ENCODE measurements at places on chromosomes 2 and 18. TPM values are rescaled to one million over a fixed set of nuclear protein-coding genes. Genes with fewer than 3 reads are reported as not detected.

DNA sequence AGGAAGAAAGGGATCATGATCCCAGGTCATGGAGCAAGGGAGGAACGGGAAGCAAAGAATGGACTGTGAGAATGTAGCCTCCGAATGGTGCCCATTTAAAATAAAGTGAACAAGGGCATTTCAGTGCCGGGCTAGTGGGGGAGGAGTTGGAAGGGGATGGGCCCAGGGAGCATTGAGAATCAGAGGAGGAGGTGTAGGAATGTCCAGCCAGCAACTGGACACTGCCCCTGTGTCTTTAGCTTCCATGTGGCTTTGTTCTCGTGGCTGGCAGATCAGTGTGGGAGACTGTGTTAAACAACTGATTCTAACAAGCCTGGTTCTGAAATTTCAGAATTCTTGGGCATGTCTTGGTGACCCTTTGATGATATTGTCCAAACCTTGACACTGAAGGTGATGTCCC lies 1.4 kb upstream of the RNF103 start:
- DNase-seq = no peak
- H3K4me1 ChIP-seq = peaks cover 16% of the 10 kb centered on the region
- no peak overlapping the region for H3K27ac ChIP-seq
- H3K4me3 ChIP-seq = no peak overlapping the region

DNA sequence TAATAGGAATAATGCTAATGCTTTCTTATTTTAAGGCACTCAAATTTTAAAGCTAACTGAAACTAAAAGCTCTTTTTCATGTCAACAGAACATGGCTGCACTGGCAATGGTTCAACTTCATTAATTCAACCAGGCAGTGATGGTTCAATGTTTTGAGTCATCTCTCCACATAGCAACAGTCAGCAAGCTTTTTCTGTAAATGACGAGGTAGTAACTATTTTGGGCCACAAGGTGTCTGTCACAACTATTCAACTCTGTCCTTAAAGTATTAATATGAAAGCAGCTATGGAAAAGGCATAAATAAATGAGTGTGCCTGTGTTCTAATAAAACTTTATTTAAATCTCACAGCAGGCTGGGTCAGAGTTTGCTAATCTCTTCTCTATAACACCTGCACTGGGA lies 1425.6 kb upstream of the PIK3C3 start:
- no peak overlapping the region for H3K27ac ChIP-seq
- no peak for DNase-seq
- no peaks in the 10 kb centered on the region for H3K27me3 ChIP-seq
- H3K36me3 ChIP-seq = no peaks in the 10 kb centered on the region
- H3K4me1 ChIP-seq = no peaks in the 10 kb centered on the region
- H3K4me3 ChIP-seq = no peak overlapping the region

DNA sequence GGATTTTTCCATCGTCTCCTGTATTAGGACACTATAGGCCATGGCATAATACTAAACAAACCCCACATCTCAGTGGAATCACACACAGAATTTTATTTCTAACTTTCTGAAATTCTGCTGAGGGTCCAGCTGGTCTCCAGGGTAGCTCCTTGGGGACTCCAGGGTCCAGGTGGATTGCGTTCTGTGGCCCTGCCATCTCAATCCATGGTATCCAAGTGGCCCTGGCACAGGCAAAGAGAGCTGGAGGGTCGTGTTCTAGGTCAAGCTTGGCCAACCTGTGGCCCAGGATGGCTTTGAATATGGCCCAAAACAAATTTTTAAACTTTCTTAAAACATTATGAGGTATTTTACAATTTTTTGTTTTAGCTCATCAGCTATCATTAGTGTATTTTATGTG lies 134.6 kb downstream of the CTIF start:
- H3K27ac ChIP-seq = no peak overlapping the region
- H3K36me3 ChIP-seq = peaks cover 30% of the 10 kb centered on the region
- no peak for DNase-seq
- H3K4me1 ChIP-seq = peaks cover 26% of the 10 kb centered on the region

DNA sequence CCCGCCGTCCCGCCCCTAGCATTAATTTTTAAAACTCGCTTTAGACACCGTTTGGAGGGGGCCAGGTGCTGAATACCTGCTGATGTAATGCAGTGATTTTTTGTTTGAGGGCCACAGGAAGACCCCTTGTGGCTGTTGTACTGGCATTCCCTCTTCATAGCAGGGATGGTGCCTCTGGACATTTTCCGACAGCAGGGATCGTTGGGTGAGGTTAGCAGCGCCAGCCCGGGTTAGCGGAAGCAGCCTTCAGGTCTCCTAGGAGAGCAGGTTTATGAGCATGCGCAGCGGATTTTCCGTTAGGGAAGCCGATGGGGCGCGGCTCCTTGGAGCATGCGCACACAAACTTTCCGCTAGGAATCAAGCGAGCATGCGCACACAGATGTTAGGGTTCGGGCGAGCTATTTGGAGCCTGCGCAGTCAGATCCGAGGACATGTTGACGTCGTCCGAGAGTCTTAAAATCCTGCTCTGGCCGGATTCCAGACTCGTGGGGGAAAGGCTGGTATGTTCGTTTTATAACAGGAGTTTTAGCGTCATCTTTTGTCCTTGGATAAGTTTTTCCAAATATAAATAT lies 17.2 kb upstream of the C2orf74 start:
- DNase-seq = peak; percentile 97
- H3K27ac ChIP-seq = peak overlapping the region; percentile 75
- H3K27me3 ChIP-seq = no peaks in the 10 kb centered on the region
- peak overlapping the region; percentile 62 for H3K4me3 ChIP-seq
- H3K36me3 ChIP-seq = no peaks in the 10 kb centered on the region
- peaks cover 16% of the 10 kb centered on the region for H3K4me1 ChIP-seq

DNA sequence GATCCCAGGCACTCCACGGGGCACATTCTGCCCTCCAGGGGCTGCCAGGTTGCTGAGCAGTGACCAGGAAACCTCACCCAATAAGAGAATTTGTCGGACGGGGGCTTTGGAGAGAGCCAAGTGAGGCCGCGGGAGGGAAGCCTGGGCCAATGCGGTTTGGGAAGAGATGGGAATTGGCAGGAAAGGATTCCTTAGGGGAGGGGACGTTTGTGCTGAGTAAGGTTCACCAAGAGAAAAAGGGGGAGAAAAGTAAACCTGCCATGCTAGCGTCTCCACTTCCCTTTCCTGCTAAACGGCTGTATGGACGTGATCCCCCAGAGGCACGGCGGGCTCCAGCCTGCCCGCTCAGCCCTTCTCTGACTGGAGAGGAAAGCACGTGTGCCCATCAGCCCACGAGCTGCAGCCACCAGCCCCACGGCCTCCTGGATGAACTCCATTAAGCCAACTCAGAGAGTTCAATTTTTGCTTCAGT lies 194.4 kb upstream of the ID2 start:
- H3K27me3 ChIP-seq = no peaks in the 10 kb centered on the region
- no peak overlapping the region for H3K27ac ChIP-seq
- no peak for DNase-seq
- H3K36me3 ChIP-seq = no peaks in the 10 kb centered on the region

DNA sequence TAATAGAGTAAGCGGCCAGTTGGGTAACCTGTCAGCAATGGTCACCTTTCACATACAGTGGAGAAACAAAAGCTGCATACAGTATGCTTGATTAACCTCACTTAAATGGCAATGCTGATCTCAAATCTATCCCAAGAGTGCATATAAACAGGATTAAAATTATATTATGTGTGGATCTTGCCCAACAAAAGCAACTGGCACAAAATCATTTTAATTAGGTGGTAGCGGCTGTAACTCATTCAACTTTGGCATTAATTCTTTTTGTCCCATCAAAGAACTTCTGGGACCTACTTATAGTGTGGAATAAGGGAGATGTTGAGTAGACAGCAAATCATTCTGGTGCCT lies 167.8 kb upstream of the VRK2 start:
- H3K27me3 ChIP-seq = no peaks in the 10 kb centered on the region
- no peak overlapping the region for H3K27ac ChIP-seq
- no peak overlapping the region for H3K4me3 ChIP-seq
- H3K4me1 ChIP-seq = no peaks in the 10 kb centered on the region
- no peak for DNase-seq
- H3K36me3 ChIP-seq = no peaks in the 10 kb centered on the region

DNA sequence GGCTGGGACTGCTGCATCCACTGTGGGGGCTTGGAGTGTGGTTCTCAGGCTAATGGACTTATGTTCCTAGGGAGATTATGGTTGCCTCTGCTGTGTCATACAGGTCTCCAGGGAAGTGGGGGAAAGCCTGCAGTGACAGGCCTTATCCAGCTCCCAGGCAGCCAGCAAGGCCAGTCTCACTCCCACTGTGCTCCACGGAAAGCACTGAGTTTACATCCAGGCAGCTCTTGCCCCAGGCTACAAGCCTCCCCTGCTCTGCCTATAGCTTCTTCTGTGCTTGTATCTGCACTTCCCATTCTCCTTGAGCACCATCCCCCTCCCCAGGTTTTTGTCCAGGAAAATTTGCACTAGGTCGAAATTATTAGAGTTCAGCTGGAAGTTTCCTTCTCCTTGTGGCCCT lies 231.9 kb downstream of the ZRANB3 start:
- no peaks in the 10 kb centered on the region for H3K27me3 ChIP-seq
- no peaks in the 10 kb centered on the region for H3K36me3 ChIP-seq
- DNase-seq = no peak
- H3K27ac ChIP-seq = no peak overlapping the region
- no peak overlapping the region for H3K4me3 ChIP-seq

DNA sequence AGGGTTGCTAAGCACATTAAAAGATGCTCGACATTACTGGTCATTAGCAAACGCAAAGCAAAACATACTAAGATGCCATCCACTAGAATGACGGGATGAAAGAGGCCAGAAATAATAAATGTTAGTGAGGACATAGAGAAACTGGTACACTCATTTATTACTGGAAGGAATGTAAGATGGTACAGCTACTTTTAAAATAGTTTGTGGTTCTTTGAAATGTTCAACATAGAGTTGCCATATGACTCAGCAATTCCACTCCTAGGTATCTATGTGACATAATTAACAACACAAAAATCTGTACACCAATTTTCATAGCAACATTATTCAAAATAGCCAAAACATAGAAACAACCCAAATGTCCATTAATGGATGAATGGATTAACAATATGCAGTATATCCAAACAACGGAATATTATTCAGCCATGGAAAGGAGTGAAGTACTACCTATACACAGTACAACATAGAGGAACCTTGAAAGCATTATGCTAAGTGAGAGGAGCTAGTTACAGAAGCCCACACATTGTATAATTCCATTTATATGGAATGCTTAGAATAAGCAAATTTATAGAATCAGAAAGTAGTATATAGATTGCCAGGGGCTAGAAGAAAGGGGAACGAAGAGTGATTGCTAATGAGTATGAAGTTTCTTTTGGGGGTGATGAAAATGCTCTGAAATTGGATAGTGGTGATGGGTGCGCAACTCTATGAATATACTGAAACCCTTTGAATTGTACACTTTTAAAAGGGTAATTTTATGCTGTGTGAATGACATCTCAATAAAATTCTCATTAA lies 61.9 kb upstream of the IL1R1 start:
- no peaks in the 10 kb centered on the region for H3K4me1 ChIP-seq
- DNase-seq = no peak
- H3K27me3 ChIP-seq = no peaks in the 10 kb centered on the region
- no peak overlapping the region for H3K27ac ChIP-seq
- no peak overlapping the region for H3K4me3 ChIP-seq
- no peaks in the 10 kb centered on the region for H3K36me3 ChIP-seq

DNA sequence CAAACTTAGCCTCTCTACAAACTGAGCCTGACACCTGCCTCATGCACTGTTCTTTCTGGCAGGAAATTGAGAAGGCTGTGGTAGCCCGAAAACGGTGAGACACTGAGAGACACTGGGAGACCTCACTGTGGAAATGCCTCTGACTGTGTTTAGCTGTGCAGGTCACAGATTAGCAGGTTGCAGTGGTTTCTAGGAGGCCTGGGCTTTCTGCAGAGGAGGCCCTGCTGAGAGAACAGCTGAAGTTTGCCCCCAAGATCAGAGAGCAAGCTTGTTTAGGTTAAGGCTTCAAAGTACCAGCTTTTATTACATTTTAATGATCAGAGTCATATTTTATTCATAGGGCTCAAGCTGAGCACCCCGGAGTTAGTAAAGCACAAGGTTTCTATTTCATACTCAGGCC lies 68.7 kb upstream of the LYPD6 start:
- no peaks in the 10 kb centered on the region for H3K27me3 ChIP-seq
- H3K4me3 ChIP-seq = no peak overlapping the region
- H3K27ac ChIP-seq = no peak overlapping the region
- no peaks in the 10 kb centered on the region for H3K36me3 ChIP-seq
- H3K4me1 ChIP-seq = no peaks in the 10 kb centered on the region

GRCh38 chr2:70664525-70664924 lies 103.5 kb downstream of the ADD2 start:
- no peaks in the 10 kb centered on the region for H3K36me3 ChIP-seq
- H3K27me3 ChIP-seq = no peaks in the 10 kb centered on the region
- no peaks in the 10 kb centered on the region for H3K4me1 ChIP-seq
- H3K27ac ChIP-seq = no peak overlapping the region
- DNase-seq = no peak
- no peak overlapping the region for H3K4me3 ChIP-seq

- peaks cover 13% of the 10 kb centered on the region for H3K4me1 ChIP-seq
- H3K4me3 ChIP-seq = no peak overlapping the region
- no peaks in the 10 kb centered on the region for H3K27me3 ChIP-seq
- no peak overlapping the region for H3K27ac ChIP-seq
Measured at GRCh38 chr2:37390777-37391176, 46.3 kb downstream of the QPCT start.

DNA sequence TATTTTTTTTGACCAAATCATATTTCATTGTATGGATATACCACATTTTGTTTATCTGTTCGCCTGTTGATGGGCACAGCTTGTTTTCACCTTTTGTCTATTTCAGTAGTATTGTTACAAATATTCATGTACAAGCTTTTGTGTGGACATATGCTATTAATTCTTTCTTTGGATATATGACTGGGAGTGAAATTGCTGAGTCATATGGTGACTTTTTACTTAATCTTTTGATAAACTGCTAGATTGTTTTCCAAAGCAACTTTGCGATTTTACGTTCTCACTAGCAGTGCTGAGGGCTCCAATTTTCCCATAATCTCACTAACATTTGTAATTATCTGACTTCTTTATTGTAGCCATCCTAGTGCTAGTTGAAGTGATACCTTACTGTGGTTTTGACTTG lies 112.4 kb downstream of the CD8B2 start:
- no peak for DNase-seq
- no peaks in the 10 kb centered on the region for H3K4me1 ChIP-seq
- H3K27ac ChIP-seq = no peak overlapping the region
- H3K36me3 ChIP-seq = no peaks in the 10 kb centered on the region
- no peaks in the 10 kb centered on the region for H3K27me3 ChIP-seq

- no peak overlapping the region for H3K27ac ChIP-seq
- DNase-seq = no peak
- H3K27me3 ChIP-seq = no peaks in the 10 kb centered on the region
- no peaks in the 10 kb centered on the region for H3K36me3 ChIP-seq
- peaks cover 24% of the 10 kb centered on the region for H3K4me1 ChIP-seq
Measured at GRCh38 chr2:48946449-48947048, 191.0 kb upstream of the LHCGR start.

- no peaks in the 10 kb centered on the region for H3K4me1 ChIP-seq
- H3K27ac ChIP-seq = no peak overlapping the region
- no peak for DNase-seq
- no peaks in the 10 kb centered on the region for H3K36me3 ChIP-seq
- H3K4me3 ChIP-seq = no peak overlapping the region
Measured at GRCh38 chr2:229586012-229586411, 128.3 kb downstream of the DNER start.

The FAM117B gene
- 2.8 TPM for total RNA-seq

The PIKFYVE gene
- 29.7 TPM for total RNA-seq

The SH2D6 gene
- not detected for total RNA-seq

The MC4R gene
- total RNA-seq = 1.4 TPM

The KANSL1L gene
- total RNA-seq = 30.4 TPM

The CENPA gene
- not detected for total RNA-seq

The SIX3 gene
- 0.11 TPM for total RNA-seq

The ELP2 gene
- total RNA-seq = 47.4 TPM

The RESP18 gene
- not detected for total RNA-seq

The AGXT gene
- not detected for total RNA-seq

The LOXHD1 gene
- 0.13 TPM for total RNA-seq
